ENCODE measurements at places on chromosomes 5 and 9. TPM values are rescaled to one million over a fixed set of nuclear protein-coding genes. Genes with fewer than 3 reads are reported as not detected.

The ACSL6 gene
- total RNA-seq: not detected

The PCDHB5 gene
- 23.6 TPM for total RNA-seq

The PNPLA7 gene
- 1.8 TPM for total RNA-seq

- no peak overlapping the region for H3K27ac ChIP-seq
- H3K36me3 ChIP-seq: no peaks in the 10 kb centered on the region
- H3K4me3 ChIP-seq: no peak overlapping the region
- DNase-seq: peak; percentile 95
Observed at GRCh38 chr5:1174122-1174936, 27.1 kb upstream of the SLC6A19 start.

DNA sequence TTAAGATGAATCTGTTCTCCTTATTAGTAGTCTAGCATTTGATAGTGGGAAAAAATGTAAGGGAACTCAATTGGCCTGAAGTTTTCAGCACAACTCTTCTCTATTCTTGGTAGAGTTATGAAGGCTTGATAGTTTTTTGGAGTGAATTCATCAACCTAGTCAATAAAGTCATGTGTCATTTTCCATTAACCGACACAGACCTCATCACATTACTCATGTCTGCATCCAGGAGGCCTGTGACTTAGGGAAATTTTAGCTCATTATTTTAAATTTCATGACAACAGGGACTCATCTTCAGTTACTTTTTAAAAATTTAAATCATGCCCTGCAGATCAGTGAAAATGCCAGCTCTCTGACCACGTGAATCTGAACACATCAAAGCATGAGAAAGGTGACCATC is 63.3 kb downstream of the ADAMTS16 start:
- no peak overlapping the region for H3K27ac ChIP-seq
- H3K4me1 ChIP-seq: no peaks in the 10 kb centered on the region
- no peaks in the 10 kb centered on the region for H3K36me3 ChIP-seq
- DNase-seq: no peak
- peaks cover 46% of the 10 kb centered on the region for H3K27me3 ChIP-seq
- H3K4me3 ChIP-seq: no peak overlapping the region

DNA sequence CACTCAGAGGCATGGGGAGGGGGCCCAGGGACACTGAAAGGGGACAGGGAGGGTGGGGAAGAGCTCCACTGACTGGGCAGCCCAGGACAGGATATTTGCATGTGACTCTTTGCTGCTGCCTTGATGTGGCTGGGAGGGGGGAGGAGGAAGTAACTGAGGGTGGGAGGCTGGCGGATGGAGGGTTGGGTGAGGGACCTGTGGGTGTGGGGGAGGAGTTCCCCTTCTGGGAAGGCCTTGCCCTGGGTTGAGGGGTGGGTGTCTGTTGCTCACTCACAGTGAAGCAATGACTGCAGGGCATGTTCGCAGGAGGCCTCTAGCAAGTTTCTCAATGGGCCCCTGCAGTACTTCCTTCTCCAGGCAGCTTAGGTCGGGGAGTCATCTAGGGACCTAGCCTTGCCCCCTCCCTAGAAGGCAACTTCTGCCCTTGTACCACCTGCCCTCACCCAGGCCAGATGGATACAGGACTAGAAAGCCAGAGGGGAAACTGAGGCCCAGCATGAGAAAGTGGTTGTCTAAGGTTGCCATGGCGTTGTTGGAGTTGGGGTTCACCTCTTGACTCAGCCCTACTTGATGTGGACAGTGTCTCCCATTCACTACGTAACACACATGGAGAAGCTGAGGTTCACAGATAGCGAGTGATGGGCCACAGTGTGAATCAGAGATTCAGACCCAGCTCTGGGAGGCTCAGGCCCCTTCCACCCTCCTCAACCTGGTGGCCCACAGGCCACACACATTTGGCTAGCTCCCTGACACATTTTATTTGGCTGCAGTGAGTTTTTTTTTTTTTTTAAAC is 3.0 kb downstream of the GRK6 start:
- H3K4me1 ChIP-seq: peaks cover 13% of the 10 kb centered on the region
- DNase-seq: no peak

DNA sequence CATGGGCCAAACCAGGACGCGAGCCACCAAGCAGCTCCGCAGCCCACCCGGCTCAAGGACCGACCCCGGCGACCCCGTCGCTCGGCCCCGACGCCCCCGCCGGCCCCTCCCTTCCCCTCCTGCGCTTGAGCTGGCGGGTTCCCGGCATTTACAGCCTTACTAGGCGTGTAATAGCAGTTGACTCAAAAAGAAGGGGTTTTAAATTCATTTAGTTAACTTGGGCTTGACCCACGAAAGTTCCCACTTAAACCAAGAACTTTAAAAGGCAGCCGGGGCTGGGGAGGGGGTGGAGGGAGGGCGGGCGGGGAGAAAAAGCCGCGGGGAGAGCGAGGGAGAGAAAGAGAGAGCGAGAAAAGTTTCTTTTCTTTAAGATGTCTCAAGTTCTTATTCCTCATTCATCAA is 636 bp downstream of the PRDM12 start:
- H3K36me3 ChIP-seq: no peaks in the 10 kb centered on the region
- H3K4me1 ChIP-seq: peaks cover 31% of the 10 kb centered on the region
- no peak overlapping the region for H3K27ac ChIP-seq

DNA sequence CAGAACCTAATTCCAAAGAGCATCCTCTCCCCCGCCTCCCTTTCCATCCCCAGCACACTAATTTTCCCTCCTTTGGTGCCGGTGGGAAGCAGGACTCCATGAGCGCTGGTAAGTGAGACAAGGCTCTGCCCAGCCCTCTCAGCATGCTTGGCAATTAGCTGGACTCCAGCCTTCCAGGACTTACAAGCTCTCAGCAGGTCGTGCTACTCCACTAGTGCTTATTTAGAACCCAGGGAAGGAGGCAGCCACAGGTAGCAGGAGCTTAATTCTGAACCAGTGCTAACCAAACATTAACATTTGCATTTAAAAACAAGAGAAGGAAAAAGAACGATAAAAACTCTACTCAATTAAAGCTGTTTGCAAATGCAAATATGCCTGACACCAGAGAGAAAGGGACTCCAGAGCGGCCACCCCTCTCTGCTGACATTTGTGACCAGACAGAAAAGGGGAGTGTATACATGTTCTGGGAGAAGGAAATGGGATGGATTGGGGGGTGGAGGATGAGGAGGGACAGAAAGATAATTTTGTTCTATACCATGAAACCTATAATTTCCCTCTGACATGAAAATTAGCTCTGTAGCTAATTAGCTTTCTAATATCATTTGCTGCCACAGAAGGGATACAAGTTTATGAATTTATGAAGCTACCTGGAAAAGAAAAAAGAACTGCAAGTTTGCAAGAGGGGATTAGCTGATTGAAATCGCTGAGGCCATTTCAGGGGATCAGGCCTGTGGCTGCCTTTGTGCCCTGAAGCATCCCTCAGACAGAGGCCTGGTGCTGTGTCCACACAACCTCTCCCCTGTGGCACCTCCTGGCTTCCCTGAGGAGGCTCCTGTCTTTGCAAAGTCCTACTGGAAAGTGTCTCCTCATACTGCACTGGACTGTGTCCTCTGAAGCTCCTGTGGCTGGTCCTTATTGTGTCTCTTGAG is 266.3 kb downstream of the SEC61B start:
- H3K4me3 ChIP-seq: no peak overlapping the region
- no peaks in the 10 kb centered on the region for H3K27me3 ChIP-seq
- H3K4me1 ChIP-seq: no peaks in the 10 kb centered on the region
- DNase-seq: no peak
- H3K27ac ChIP-seq: no peak overlapping the region

DNA sequence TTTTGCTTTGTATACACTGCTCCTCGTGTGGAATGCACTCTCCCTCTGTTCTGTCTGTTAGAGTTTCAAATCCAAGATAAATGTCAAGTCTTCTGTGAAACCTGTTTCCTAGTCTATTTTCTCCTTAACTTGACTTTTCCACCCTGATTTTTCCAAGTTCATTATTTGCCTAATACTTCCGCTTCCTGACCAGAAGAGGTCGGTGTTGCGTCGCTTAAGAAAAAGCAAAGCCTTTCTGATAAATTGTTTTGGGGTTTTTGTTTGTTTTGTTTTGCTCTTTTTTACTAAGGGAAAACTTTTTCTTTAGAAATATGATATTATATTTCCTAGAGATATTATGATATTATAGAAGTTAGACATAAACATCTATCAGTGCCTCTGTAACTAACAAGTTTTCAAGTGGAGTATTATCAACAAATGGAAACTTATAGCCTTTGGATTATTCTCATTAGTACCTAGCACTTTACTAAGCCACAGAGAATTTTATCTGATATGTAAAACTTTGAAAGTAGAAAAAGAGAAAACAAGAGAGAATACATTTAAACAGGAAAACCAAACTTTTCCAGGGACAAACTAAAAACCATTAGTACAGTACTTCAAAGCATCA is 55.8 kb downstream of the PHAX start:
- H3K4me3 ChIP-seq: no peak overlapping the region
- H3K4me1 ChIP-seq: peaks cover 22% of the 10 kb centered on the region
- DNase-seq: peak; percentile 66
- H3K27ac ChIP-seq: no peak overlapping the region

DNA sequence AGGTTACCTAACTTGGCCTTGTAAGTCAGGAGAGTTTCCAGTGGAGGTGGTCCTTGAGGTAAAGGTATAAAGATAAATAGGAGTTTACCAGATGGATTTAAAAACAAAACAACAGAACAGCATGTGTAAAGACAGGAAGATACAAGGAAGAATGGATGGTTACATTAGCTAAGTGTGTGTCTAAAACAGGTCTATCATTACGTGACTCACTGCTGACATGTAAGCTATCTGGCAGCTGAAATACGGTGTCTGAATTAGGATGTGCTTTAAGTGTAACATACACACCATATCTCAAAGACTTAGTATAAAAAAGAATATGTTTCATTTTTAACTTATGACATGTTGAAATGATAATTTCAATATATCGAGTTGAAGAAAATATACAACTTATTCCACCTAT is 405.1 kb upstream of the ADAMTSL1 start:
- no peak overlapping the region for H3K27ac ChIP-seq
- no peaks in the 10 kb centered on the region for H3K36me3 ChIP-seq
- DNase-seq: no peak
- no peaks in the 10 kb centered on the region for H3K4me1 ChIP-seq

GRCh38 chr5:120628156-120628555 is 164.1 kb downstream of the PRR16 start:
- H3K27ac ChIP-seq: no peak overlapping the region
- H3K4me3 ChIP-seq: no peak overlapping the region
- H3K36me3 ChIP-seq: no peaks in the 10 kb centered on the region

DNA sequence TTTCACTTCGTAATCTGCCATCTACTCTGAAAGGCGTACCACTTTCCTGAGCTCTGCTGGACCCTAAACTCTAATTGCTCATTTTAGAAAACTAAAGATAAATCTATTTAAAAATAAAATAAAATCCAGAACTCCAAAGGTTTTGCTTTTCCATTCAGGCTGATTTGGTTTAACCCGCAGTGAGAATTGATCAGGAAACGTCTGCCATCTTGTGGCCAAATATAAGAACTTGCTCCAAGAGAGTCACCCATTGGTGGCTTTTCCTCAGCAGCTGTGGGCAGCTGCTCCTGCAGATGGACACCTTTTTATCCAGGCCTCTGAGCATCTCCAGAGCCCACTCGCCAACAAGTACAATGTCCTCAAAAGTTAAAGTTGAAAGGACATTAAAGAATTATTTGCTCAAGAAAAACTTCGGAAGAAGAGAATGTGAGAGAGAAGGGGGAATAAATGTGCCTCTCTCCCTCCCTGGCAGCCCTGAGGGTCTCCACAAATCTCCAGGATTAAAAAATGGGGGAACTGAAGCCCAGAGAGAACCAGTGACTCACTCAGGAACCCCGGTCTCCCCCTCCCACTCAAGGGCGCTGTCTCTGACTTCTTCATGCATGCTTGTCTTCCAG is 4.1 kb downstream of the SAXO1 start:
- H3K27ac ChIP-seq: no peak overlapping the region
- DNase-seq: peak; percentile 45
- no peak overlapping the region for H3K4me3 ChIP-seq
- H3K4me1 ChIP-seq: no peaks in the 10 kb centered on the region
- no peaks in the 10 kb centered on the region for H3K36me3 ChIP-seq

DNA sequence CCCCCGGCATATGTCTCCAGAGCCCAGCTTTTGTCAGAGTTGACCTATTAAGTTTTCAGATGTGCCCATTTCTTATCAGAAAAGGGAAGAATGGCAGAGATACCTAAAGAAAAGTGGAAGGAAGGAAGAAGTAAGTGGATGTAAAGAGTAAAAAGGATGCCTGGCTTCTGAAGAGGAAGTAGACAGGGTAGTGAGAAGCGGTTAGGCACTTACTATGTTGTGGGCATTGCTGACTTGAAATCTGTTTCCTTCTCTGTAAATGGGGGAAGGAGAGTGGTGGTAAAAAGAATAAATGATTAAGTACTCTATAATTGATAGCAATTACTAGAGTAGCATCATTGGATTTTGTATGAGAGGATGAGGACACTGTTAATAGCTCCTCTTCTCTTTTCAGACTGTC is 9.9 kb downstream of the ANP32B start:
- peaks cover 43% of the 10 kb centered on the region for H3K36me3 ChIP-seq
- no peak overlapping the region for H3K27ac ChIP-seq
- DNase-seq: no peak

- H3K27me3 ChIP-seq: no peaks in the 10 kb centered on the region
- no peak overlapping the region for H3K27ac ChIP-seq
- H3K4me1 ChIP-seq: no peaks in the 10 kb centered on the region
- no peak for DNase-seq
Observed at GRCh38 chr5:153086486-153086885, 404.0 kb upstream of the GRIA1 start.

DNA sequence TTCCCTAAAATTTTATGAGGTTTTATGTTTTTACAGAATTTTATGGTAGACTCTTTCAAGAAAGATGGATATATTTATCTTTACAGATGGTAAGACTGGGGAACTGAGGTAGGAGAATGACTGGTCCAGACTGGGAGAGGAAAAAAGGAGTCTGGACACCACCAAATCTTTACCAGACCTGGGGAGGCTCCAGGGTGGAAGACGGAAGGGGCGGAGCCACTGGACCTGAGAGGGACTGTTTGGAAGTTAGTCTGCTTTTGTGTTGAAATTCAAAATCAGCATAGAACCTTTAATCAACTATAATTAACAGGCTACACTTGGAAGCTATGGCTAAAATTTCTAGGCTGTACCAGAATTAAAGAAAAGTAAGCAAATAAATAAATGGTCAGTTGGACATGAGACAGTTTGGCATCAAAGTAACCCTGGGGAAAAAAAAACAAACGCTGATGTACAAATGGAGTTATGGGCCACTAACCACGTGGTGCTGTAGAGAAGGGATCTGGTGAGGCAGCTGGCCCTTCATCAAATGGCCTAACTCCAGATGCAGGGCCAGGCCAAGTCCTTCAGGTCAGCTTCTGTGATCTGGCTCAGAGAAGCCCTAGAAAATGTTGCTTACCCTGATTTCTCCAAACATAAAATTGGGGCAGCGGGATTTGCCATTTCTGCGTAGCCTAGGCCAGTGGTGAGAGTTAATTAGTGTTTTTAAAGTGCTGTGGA is 155.1 kb downstream of the ARSB start:
- H3K27me3 ChIP-seq: no peaks in the 10 kb centered on the region
- H3K4me1 ChIP-seq: no peaks in the 10 kb centered on the region
- no peak overlapping the region for H3K27ac ChIP-seq
